Vein endothelial cell (primary cell): ENCODE measurements at places on chromosomes 4 and X. TPM values are rescaled to one million over a fixed set of nuclear protein-coding genes. Genes with fewer than 3 reads are reported as not detected.

AR gene
- 14.9 and 16.7 TPM in 2 replicates for total RNA-seq

TLR1 gene
- 4.6 and 9.8 TPM in 2 replicates for total RNA-seq

QDPR gene
- total RNA-seq = 11.8 and 16.8 TPM in 2 replicates

LDB2 gene
- total RNA-seq = 115 and 178 TPM in 2 replicates

TRIM75 gene
- not detected in 2 replicates for total RNA-seq

SSX1 gene
- not detected in 2 replicates for total RNA-seq

MMGT1 gene
- total RNA-seq = 18.9 and 20.7 TPM in 2 replicates

EPHA5 gene
- total RNA-seq = under 0.01 TPM in 1 of 2 replicates, not detected in the other

JAKMIP1 gene
- not detected in 2 replicates for total RNA-seq

TCEANC gene
- total RNA-seq = 1.3 and 2.2 TPM in 2 replicates

TMEM31 gene
- total RNA-seq = not detected in 2 replicates

CNOT6L gene
- 39.8 and 45.8 TPM in 2 replicates for total RNA-seq

MAGT1 gene
- total RNA-seq = 83.3 and 118 TPM in 2 replicates

TNMD gene
- not detected in 2 replicates for total RNA-seq

CLCN5 gene
- total RNA-seq = 7.8 and 11.8 TPM in 2 replicates

PNMA6F gene
- total RNA-seq = not detected in 2 replicates

FHIP1A gene
- total RNA-seq = 1.1 and 3.9 TPM in 2 replicates

CACNA1F gene
- total RNA-seq = under 0.01 TPM in 1 of 2 replicates, not detected in the other

TRAM1L1 gene
- total RNA-seq = 0.65 and 1.1 TPM in 2 replicates

DDIT4L gene
- 7.8 and 8.0 TPM in 2 replicates for total RNA-seq

NDST4 gene
- not detected in 2 replicates for total RNA-seq

TMPRSS11B gene
- total RNA-seq = not detected in 2 replicates

FGG gene
- total RNA-seq = not detected in 2 replicates

COL4A6 gene
- 0.65 and 1.9 TPM in 2 replicates for total RNA-seq

SPP1 gene
- 0.10 TPM in 1 of 2 replicates, not detected in the other for total RNA-seq

OR13H1 gene
- not detected in 2 replicates for total RNA-seq

SYN1 gene
- total RNA-seq = not detected in 2 replicates

MAGEA12 gene
- not detected in 2 replicates for total RNA-seq

GLOD5 gene
- not detected in 2 replicates for total RNA-seq

PLAC8 gene
- total RNA-seq = 1.3 and 2.5 TPM in 2 replicates

LONRF3 gene
- total RNA-seq = 11.3 and 15.7 TPM in 2 replicates

F8A2 gene
- not detected in 2 replicates for total RNA-seq

ARHGEF38 gene
- total RNA-seq = not detected in 2 replicates

SPANXN4 gene
- total RNA-seq = not detected in 2 replicates

FRG2 gene
- total RNA-seq = not detected in 2 replicates

PNCK gene
- not detected in 2 replicates for total RNA-seq
